Activated CD4-positive, alpha-beta T cell treated with anti-CD3 and anti-CD28 coated beads for 24 hours (primary cell): ENCODE measurements at places on chromosomes 16 and 17.
A peak's percentile ranks its signal among the peaks of the same experiment; 100 is the strongest.

GRCh38 chr17:48593840-48594537, 410 bp upstream of the HOXB5 start:
- peak; percentile 80 for DNase-seq

GRCh38 chr16:88983771-88984687, 7.0 kb upstream of the CBFA2T3 start:
- no peak for DNase-seq

DNA sequence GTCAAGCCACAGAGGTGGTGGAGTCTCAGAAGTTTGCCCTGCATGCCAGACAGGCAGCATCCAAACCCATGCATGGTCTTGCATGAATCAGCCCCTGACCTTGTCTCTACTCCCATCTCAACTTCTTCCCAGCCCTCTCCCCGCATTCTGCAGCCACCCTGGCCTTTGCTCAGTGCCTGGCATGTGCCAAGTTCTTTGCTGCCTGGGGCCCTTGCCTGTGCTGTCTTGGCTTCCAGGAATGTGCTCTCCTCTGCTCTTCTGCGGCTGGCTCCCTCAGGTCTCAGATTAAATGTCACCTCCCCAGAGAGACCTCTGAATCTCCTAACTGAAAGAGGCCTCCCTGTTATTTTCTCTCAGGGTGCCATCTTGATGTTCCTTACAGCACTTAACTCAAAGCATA, 17.6 kb downstream of the DRC3 start:
- DNase-seq = no peak

GRCh38 chr16:31219154-31219741, 2.3 kb upstream of the PYDC1 start:
- DNase-seq = no peak

DNA sequence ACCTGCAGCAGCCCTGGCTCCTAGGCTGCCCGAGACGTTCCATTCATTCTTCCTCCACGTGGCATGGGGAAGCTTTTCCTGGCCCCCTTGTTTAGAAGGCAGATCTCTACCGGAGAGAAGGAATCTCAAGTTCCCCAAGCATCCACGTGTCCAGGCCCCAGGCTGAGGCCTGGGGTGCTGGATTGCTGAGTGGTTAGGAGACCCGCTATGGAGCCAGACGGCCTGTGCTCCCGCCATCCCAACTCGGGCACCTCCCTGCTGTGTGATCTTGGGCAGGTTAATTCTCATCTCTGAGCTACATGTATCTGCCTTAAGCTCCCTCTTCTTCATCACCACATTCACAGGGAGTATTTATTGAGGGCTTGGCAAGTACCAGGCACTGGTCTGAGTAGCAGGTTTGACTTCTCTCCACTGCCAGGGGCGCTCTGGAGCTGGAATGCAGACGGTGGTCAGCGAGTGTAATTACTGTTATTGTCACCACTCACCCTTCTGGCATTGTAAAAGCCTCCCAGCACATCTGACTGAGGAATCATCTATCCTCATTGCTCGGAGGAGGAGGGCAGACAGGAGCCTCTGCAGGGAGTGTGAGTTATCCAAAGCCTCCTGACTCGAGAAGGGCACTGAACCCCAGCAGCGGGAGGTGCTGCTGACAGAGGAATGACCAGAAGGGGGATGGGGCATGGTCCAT, 1.1 kb upstream of the ADGRG1 start:
- no peak for DNase-seq

DNA sequence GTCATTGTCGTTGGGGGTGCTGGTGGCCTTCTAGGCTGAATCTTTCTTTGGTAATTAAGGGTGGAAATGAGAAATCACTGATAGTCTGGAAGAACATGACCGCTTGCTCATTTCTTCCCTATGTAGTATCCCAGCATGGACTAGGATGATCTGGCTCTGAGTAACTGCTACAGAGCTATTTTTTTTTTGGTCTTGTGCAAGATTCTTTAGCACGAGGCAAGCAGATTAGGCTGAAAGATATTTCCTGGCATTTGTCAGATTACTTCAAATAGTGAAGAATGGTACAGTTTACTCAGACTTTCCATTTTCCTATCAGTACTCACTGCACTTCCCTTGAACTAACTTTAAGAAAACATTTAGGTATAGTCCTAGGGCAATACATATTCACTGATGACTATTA, 89.0 kb downstream of the SYCE1L start:
- DNase-seq = no peak

DNA sequence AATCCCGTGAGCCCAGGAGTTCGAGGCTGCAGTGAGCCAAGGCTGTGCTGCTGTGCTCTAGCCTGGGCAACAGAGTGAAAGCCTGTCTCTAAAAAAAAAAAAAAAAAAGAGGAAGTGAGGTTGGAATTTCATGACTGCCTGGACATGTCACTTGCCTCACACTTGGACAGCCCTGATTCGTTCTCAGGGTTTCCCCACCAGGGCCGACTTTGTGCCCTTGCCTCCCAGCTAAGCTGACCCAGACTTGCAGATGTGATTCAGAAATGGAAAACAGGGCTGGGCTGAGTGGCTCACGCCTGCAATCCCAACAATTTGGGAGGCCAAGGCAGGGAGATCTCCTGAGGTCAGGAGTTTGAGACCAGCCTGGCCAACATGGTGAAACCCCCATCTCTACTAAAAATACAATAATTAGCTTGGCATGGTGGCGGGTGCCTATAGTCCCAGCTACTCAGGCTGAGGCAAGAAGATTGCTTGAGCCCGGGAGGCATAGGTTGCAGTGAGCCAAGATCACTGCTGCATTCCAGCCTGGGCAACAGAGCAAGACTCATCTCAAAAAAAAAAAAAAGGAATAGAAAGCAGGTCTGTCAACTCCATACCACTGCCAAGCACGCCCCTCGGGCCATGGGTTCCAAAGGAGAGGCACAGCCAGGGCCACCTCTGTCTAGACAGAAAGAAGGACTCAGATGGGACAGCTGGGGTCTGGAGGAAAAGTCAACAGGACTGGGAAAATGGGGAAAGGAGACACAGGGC, 46.9 kb downstream of the SOCS1 start:
- no peak for DNase-seq

DNA sequence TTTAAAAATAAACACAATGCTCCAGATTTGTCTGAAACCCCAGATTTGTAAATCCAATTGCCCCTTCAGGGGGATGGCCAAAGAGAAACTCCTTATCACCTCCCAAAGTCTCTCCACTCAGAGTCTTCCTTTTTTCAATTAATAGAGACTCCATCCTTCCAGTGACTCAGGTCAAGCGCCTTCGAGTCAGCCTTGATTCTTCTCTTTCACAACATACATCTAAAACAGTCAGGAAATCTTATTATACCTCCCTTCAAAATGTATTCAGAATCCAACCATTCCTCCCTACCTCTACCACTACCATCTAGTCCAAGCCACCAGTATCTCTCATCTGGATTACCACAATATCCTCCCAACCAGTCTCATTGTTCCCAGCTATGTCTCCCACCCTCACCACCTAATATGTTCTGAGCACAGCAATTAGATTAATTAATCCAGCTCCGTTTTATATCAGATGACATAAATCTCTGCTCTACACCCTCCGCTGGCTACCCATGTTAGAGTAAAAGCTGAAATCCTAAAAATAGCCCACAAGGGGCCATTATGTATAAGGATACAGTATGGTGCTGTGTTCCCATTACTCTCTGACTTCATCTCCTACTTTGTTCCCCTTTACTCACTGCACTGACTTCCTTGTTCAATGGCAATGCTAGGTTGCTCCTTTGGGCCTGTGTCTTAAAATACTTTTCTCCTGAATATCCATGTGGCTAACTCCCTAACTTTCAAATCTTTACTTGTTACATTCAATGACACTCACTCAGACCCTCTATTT, 11.8 kb downstream of the SIAH1 start:
- DNase-seq = no peak

DNA sequence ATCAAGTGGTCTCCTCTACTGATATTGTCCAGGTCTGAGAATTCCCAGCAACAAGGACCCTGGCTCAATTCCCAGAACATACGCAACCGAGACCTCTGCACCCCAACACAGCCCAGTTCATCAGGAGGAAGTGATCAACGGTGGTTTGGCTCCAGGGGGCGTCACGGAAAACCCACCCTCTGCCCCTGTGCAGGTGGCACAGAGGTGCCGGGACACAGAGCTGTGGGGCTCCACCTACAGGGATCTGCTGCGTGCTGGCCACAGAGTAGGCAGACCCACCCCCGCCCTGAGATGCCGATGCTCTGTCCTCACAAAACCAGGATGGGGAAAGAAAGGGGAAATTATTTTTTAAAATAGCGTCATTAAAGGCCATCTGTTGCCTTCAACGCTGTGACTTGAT, 69.6 kb downstream of the LMF1 start:
- DNase-seq = no peak

GRCh38 chr16:54277845-54278703, 8.5 kb downstream of the IRX3 start:
- no peak for DNase-seq
